Right renal pelvis (tissue), 4 donors: ENCODE measurements at places on chromosomes 2 and 18. TPM values are rescaled to one million over a fixed set of nuclear protein-coding genes. Genes with fewer than 3 reads are reported as not detected.

GAD1 gene
- polyA plus RNA-seq = 0.97 TPM

DSG1 gene
- polyA plus RNA-seq = 0.04 TPM

ZEB2 gene
- 132 TPM for polyA plus RNA-seq

HK2 gene
- 12.5 TPM for polyA plus RNA-seq

CYP27C1 gene
- polyA plus RNA-seq = 7.0 TPM

ANKRD30B gene
- 0.49 TPM for polyA plus RNA-seq
